ENCODE measurements at places on chromosomes 5 and 9. TPM values are rescaled to one million over a fixed set of nuclear protein-coding genes. Genes with fewer than 3 reads are reported as not detected.

GRCh38 chr5:119095611-119096010 is 24.7 kb downstream of the DMXL1 start:
- H3K4me3 ChIP-seq, result no peak overlapping the region
- peaks cover 3% of the 10 kb centered on the region for H3K36me3 ChIP-seq
- no peak overlapping the region for H3K27ac ChIP-seq
- H3K4me1 ChIP-seq, result no peaks in the 10 kb centered on the region
- no peak for DNase-seq

The CSNK1G3 gene
- 21.7 TPM for polyA plus RNA-seq

The C6 gene
- 0.27 TPM for polyA plus RNA-seq

The ABO gene
- 19.7 TPM for polyA plus RNA-seq

DNA sequence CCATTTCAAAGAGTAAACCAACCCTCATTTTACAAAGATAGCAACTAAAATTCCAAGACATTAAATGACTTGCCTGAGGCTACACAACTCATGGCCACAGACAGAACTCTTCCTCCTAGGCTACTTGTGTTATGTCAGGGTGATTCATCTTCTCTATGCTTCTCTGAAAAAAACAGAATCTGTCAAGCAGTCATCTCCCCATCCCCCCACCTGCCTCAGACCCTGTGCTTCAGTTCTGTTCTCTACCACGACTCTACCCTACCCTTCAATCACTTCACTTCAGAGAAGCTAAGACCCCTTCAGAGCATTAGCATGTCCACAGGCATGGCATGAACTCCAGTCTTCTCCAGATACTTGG is 277.7 kb upstream of the PTGER4 start:
- H3K27me3 ChIP-seq, result no peaks in the 10 kb centered on the region
- no peak overlapping the region for H3K27ac ChIP-seq
- no peaks in the 10 kb centered on the region for H3K36me3 ChIP-seq
- no peak overlapping the region for H3K4me3 ChIP-seq

GRCh38 chr5:139285651-139286392 is 7.7 kb upstream of the MATR3 start:
- H3K4me1 ChIP-seq, result no peaks in the 10 kb centered on the region
- H3K36me3 ChIP-seq, result peaks cover 12% of the 10 kb centered on the region
- no peak overlapping the region for H3K27ac ChIP-seq

The DMRT2 gene
- polyA plus RNA-seq, result not detected

The ANKRD34B gene
- not detected for polyA plus RNA-seq

DNA sequence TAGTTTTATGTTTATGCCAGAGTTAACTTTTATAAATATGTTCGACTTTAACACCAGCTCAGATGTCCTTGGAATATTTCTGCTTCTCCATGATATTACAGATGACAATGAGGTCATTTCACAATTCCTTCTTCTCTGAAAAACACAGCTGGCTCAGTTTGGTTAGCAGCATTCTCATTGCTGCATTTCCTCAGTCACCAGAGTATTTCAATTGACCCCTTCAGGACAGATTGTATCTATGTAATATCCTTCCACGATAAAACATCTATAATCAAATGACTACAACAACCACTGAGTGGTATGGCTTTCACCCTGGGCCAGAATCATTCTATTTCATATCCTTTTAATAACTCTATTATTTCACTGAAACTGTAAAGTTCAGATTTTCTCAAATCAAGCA is 148.7 kb downstream of the OXCT1 start:
- no peaks in the 10 kb centered on the region for H3K27me3 ChIP-seq
- H3K4me3 ChIP-seq, result no peak overlapping the region
- H3K36me3 ChIP-seq, result no peaks in the 10 kb centered on the region
- H3K4me1 ChIP-seq, result no peaks in the 10 kb centered on the region
- no peak for DNase-seq

GRCh38 chr5:94983861-94984535 is 300.9 kb downstream of the MCTP1 start:
- DNase-seq, result no peak
- H3K36me3 ChIP-seq, result no peaks in the 10 kb centered on the region
- no peak overlapping the region for H3K4me3 ChIP-seq
- H3K27ac ChIP-seq, result no peak overlapping the region
- no peaks in the 10 kb centered on the region for H3K27me3 ChIP-seq

- no peaks in the 10 kb centered on the region for H3K36me3 ChIP-seq
- H3K27ac ChIP-seq, result peak overlapping the region; percentile 66
- no peak overlapping the region for H3K4me3 ChIP-seq
- peaks cover 42% of the 10 kb centered on the region for H3K4me1 ChIP-seq
- H3K27me3 ChIP-seq, result no peaks in the 10 kb centered on the region
Measured at GRCh38 chr5:1129711-1130055, 17.8 kb upstream of the SLC12A7 start.

DNA sequence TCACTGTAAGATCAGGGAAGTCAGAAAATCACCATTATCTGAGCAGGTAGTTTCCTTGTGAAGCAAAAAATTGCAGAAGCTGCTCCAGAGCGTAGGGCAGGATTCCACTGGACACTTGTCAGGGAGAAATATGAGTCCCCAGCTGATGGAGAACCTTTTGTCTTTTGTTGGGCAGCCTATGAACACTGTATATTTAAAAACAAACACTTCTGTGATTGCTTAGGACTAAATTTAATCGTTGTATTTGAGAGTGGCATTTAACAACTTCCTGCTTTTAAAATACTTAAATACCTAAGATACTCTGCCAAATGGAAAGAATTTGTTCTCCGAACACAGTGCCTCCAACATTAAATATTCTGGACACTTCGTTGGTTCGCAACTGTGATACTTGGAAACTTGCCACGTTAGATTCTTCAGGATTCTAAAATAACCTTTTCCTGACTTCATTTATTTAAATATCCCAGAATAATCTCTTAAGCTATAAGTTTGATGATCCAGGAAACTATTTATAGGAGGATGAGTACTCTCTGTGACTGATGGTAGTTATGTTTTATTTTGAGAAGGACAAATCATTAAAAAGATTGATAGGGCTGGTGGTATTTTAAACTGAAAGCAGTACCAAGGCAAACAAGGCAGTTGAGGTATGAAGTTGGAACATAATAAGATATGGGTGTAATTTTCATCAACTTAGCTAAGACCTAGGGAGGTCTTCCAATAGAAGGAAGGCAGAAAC is 2.7 kb upstream of the HSPA4 start:
- H3K27me3 ChIP-seq, result no peaks in the 10 kb centered on the region
- H3K4me1 ChIP-seq, result peaks cover 7% of the 10 kb centered on the region
- DNase-seq, result no peak
- no peak overlapping the region for H3K27ac ChIP-seq

DNA sequence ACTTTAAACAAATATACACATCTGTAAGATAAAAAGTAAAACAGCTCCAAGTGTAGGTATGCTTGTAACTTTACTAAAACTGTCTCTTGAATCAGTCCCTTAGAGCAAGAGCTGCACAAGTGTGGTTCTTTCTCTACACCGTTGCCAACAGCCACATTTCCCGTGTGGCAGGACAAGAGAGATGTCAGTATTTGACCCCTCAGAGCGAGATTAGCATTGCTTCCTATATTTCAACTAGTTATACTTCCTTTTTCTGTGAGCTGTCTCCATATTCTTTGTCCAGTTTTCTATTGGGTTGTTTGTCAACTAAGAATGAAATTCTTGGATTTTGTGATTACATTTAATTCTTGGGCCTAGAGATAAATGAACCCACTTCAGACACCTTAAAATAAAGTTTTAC is 8.0 kb downstream of the PLIN2 start:
- no peak for DNase-seq
- H3K27ac ChIP-seq, result no peak overlapping the region
- no peaks in the 10 kb centered on the region for H3K27me3 ChIP-seq

- no peak overlapping the region for H3K4me3 ChIP-seq
- no peaks in the 10 kb centered on the region for H3K4me1 ChIP-seq
- peak; percentile 47 for DNase-seq
- H3K36me3 ChIP-seq, result peaks cover 3% of the 10 kb centered on the region
- H3K27ac ChIP-seq, result no peak overlapping the region
- H3K27me3 ChIP-seq, result no peaks in the 10 kb centered on the region
Measured at GRCh38 chr5:55694152-55694830, 17.8 kb downstream of the SLC38A9 start.

The RNF20 gene
- polyA plus RNA-seq, result 6.8 TPM

- no peak overlapping the region for H3K4me3 ChIP-seq
- H3K27ac ChIP-seq, result no peak overlapping the region
- H3K27me3 ChIP-seq, result no peaks in the 10 kb centered on the region
- H3K36me3 ChIP-seq, result no peaks in the 10 kb centered on the region
Measured at GRCh38 chr5:41967401-41967800, 42.3 kb downstream of the FBXO4 start.

DNA sequence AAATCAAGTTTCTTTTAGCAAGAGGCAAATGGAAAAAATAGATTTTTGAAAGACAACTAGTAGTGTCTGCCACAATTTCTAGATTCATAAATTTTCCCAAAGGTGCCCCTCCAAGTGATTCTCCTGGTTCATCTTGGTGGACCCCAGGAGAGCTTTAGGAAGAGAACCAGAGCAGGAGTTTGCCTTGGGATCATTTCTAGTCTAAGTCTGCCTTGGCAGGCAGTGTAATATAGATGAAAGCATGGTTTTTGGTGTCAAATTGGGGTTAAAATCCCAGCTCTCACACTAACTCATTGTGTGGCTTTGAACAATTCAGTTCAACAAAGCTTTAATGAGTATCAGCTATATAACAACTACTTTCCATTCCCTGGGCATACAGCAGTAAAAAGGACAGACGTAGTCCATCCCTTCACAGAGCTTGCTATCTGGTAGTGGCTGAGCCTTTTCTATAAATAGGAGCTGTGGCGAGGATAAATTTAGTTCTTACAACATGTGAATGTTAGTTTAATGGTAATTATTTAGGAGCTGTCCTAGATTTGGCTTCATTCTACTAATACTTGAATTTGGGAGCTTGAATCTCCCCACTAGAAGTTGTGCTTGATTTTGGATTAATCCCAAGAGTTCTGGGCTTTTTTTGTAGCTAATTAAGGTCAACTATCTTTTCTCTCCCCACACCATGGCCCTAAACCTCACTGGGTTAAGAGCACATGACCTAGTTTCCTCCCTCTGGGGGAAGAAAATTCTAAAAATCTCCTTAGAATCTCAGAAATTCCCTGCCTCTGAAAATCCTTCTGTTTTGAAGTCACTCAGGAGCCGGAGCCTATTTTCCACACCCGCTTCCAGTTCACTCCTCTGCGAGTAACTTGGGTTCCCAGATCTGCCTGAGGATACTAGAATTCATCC is 197.8 kb downstream of the PCSK1 start:
- no peaks in the 10 kb centered on the region for H3K36me3 ChIP-seq
- no peak for DNase-seq
- H3K4me3 ChIP-seq, result no peak overlapping the region
- H3K27me3 ChIP-seq, result no peaks in the 10 kb centered on the region

GRCh38 chr5:172530406-172530805 is 76.1 kb upstream of the SH3PXD2B start:
- H3K4me1 ChIP-seq, result no peaks in the 10 kb centered on the region
- H3K27me3 ChIP-seq, result no peaks in the 10 kb centered on the region
- no peak for DNase-seq
- H3K4me3 ChIP-seq, result no peak overlapping the region
- no peak overlapping the region for H3K27ac ChIP-seq

- H3K4me3 ChIP-seq, result no peak overlapping the region
- H3K27ac ChIP-seq, result no peak overlapping the region
- no peaks in the 10 kb centered on the region for H3K36me3 ChIP-seq
- no peaks in the 10 kb centered on the region for H3K4me1 ChIP-seq
Measured at GRCh38 chr9:121551985-121552753, 52.5 kb upstream of the GGTA1 start.

DNA sequence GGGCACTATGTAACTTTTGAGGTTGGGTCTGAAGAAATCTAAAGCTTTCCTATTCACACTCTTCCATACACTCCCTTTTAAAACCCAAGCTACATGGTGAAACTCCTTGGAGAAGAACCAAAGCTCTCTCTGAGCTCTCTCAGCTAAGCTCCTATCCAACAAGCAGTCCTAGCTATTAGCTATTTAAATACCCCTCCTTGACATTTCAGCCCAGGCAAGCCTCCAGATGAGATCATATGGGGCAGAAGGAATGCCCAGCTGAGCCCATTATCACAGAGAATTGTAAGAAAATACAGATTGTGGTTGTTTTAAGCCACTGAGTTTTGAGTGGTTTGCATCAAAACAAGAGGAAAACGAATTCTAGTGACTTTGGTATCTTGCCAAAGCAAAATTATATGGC is 15.2 kb downstream of the HSPB3 start:
- H3K27ac ChIP-seq, result no peak overlapping the region
- H3K36me3 ChIP-seq, result no peaks in the 10 kb centered on the region
- H3K27me3 ChIP-seq, result no peaks in the 10 kb centered on the region
- no peak for DNase-seq

- H3K27ac ChIP-seq, result no peak overlapping the region
- no peaks in the 10 kb centered on the region for H3K4me1 ChIP-seq
- H3K27me3 ChIP-seq, result no peaks in the 10 kb centered on the region
- no peak overlapping the region for H3K4me3 ChIP-seq
- DNase-seq, result no peak
Measured at GRCh38 chr9:122377241-122378164, 6.7 kb downstream of the PTGS1 start.

GRCh38 chr9:84305497-84306131 is 34.9 kb downstream of the SLC28A3 start:
- H3K4me3 ChIP-seq, result no peak overlapping the region
- no peak overlapping the region for H3K27ac ChIP-seq
- no peaks in the 10 kb centered on the region for H3K27me3 ChIP-seq
- no peaks in the 10 kb centered on the region for H3K36me3 ChIP-seq
- no peaks in the 10 kb centered on the region for H3K4me1 ChIP-seq

GRCh38 chr5:68333649-68334552 is 118.3 kb downstream of the PIK3R1 start:
- peaks cover 11% of the 10 kb centered on the region for H3K4me1 ChIP-seq
- no peaks in the 10 kb centered on the region for H3K36me3 ChIP-seq
- DNase-seq, result no peak
- no peak overlapping the region for H3K27ac ChIP-seq
- H3K27me3 ChIP-seq, result no peaks in the 10 kb centered on the region
- no peak overlapping the region for H3K4me3 ChIP-seq

DNA sequence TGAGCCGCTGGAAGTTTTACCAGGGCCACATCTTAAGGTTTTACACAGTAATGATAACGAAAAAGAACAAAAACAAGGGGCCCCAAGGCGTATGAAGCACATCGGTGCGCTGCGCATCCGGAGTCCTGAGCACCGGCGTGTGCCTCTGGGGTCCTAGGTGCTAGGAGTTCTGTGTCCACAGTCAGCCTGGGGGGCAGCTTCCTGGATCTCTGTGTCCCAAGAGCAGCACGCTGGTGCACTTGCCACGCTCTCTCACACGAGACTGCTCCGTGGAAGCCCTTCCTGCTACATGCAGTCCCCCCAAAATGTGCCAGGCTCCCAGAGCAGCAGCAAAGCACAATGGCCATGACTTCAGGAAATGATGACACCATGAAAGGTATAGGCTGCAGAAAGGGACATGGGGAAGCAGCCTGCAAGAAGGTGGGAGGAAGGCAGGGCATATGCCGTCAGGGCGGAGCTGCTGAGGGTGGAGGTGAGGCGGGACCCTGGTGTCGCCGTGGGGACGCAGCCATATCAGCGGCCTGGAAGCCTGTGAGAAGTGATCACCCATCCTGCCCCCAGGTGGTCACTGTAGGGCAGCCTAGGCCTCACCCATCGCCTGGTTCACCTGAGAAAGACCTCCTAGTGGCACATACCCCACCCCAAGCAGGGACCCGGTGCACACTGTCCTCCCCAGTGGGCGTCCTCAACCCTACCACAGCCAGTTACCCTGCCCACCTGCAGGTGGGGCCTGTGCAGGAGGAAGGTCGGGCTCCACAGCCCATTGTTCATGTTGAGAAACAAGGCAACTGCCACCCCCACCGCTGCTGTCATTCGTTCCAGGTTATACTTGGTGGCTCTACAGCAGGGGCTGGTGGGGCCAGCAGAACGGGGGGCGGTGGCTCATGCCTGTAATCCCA is 23.6 kb upstream of the SLC6A3 start:
- DNase-seq, result no peak
- H3K4me1 ChIP-seq, result no peaks in the 10 kb centered on the region
- no peaks in the 10 kb centered on the region for H3K27me3 ChIP-seq

The PPP2R2B gene
- 0.22 TPM for polyA plus RNA-seq
